BJ (cell line): ENCODE measurements at places on chromosomes 2 and 18. TPM values are rescaled to one million over a fixed set of nuclear protein-coding genes. Genes with fewer than 3 reads are reported as not detected.

DNA sequence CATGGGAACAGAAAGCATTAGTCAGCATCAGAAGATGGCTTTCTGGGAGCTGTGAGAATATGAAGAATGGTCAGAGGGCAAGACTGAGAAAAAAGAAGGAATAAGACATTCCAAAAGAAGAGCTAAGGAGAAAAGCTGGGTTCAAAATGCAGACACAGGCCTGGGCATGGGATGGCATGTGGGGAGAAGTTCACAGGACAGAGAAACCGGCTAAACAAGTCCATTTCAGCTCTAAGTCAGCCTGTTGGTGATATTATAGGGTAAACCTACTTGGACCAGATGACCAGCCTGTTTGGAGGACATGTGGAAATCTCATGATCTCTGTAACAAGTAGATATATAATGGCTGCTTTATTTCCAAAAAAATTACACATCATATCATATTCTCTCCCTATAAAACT, 91.7 kb upstream of the MEIS1 start:
- DNase-seq: no peak

- no peak for DNase-seq
Measured at GRCh38 chr2:120415728-120416509, 70.0 kb downstream of the INHBB start.

GRCh38 chr2:236176417-236176816, 8.2 kb upstream of the GBX2 start:
- no peak for DNase-seq

DNA sequence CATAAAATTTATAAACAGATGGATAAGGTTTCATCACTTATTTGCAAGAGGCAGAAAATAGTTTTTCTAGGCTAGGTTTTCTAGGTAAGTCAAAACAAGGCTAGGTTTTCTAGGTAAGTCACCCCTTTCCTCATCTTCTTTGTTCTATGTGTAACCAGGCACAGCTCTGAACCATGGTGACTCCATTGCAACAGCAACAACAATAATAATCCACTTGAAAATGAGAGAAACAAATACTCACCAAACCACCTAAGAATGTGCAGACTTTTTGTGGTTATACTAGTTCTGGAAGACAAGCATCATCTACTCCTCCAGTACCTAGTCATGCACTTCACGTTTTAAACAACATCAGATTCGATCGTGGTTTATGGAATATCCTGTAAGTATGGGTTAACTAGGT, 237.4 kb upstream of the ACVR2A start:
- DNase-seq: no peak

DNA sequence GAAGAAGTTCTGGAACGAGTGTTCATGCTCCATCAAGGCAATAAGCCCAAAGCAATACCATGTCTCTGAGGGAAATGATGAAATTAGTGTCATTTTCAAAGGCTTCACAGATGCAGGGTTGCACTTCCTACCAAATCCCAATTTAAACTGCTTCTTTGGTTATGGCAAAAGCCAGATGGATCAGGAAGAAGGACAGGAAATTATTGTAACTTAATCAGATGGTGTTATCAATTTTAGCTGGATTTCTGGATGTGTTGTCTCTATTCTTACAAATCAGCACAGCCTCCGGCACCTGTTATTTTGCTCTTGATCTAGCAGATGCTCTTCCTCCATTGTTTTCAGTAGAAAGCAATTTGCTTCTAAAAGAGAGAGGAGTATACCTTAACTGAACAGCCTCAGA, 693.4 kb downstream of the SOCS6 start:
- no peak for DNase-seq

DNA sequence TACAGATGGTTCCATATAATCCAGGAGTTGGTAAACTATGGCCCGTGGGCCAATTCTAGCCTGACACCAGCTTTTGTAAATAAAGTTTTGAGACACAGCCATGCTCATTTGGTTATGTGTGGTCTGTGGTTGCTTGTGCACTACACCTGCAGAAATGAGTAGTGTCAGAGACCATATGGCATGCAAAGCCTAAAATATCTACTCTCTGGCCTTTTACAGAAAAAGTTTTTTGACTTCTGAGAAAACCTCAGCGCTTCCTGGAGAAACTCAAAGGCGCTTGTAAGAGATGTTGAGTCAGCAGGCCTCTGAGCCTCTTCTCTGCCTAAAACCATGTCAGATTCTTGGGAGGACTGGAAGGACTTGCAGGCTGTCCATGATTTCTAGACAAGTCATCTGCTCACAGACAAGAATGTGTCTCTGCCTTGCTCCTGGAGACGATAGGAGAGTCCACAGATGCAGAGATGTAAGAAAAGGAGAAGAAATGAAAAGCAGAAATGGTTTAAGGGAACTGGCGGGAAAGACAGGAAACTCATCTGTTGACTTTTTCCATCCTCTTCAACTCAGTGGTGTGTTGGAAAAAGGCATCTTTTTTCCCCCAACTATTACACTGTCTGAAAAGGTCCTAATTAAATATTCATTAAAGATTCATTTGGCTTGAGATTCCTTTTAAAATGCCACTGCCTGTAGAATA, 5.2 kb downstream of the TTC39C start:
- no peak for DNase-seq

MARCHF7 gene
- polyA plus RNA-seq: 24.5 and 40.9 TPM in 2 replicates

DNA sequence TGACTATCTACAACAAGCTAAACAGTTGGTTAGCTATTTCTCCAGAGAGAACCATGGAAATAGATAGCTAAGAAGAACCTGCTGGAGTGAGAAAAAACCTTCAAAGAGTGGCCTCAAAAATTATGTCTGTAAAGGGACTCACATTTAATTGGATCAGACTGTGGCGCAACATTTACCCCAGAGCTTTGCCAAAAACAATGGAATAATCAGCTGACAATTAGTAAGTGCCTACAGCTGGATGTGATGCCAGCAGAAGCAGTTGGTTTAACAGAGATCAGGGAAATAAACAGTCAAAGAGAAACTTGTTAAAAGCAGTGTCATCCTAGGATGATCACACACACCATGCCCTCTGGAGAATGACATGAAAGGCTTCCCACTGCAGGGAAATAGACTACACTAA, 310.7 kb downstream of the CLIP4 start:
- DNase-seq: no peak

SERPINB11 gene
- polyA plus RNA-seq: not detected in 2 replicates

DNA sequence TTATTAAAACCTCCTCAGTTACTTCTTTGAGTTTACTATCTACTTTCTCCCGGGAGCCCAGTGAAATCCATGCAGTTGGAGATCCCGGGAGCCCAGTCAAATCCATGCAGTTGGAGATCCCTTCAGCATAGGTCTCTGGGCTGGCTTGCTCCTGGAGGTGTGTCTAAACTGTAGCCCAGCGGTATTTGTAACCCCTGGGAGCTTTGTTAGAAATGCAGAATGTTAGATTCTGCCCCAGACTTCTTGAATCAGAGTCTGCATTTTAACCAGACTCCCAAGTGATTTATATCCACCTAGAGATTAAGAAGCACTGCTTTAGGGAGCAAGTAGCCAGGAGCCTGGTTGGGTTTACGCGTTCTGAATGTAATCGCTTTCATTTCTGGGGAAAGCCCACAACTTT, 54.5 kb downstream of the ARHGAP28 start:
- DNase-seq: no peak

GRCh38 chr2:209523867-209524266, 100.0 kb downstream of the MAP2 start:
- no peak for DNase-seq

KCNF1 gene
- not detected in 2 replicates for polyA plus RNA-seq

- DNase-seq: no peak
Measured at GRCh38 chr18:11561293-11561692, 48.1 kb upstream of the SLC35G4 start.

DNA sequence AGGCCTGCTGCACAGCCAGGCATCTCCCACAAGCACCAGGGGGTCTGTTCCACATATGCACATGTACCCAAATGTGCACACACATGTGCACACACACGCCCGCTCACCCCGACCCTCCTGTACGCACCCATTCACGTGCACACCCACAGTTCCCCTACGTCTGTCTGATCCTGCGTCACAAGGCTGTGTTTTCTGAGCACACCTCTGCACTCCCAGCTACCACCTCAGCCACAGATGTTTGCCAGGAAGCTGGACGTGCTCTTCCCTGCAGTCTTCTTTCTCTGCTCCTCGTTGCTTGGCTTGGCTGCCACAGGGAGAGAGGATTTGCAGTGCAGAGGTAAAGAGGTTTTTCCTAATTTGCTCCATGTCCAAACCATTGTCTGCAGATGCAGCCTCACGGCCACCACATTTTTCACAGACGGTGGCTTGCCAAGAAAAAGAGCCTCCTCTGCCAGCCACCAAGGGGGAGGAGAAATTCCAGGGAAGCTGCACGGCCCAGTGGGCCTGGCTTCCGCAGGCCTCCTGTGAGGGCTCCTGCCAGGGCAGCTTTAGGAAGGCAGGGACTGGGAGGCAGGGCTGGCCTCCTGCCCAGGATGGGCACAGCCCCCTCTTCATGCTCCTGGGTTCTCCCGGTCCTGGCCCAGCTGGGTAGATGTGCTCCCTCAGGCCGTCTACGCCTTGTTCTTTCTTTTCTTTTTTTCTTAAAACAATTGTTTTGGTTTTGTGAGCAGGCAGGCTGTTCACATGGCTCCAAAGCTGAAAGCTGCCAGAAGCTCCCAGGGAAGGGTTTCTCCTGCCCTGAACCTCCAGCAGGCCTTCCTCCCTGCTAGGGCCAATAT, 29.3 kb upstream of the HS6ST1 start:
- DNase-seq: no peak

GRCh38 chr2:134401789-134402188, 147.9 kb downstream of the MGAT5 start:
- no peak for DNase-seq

DNA sequence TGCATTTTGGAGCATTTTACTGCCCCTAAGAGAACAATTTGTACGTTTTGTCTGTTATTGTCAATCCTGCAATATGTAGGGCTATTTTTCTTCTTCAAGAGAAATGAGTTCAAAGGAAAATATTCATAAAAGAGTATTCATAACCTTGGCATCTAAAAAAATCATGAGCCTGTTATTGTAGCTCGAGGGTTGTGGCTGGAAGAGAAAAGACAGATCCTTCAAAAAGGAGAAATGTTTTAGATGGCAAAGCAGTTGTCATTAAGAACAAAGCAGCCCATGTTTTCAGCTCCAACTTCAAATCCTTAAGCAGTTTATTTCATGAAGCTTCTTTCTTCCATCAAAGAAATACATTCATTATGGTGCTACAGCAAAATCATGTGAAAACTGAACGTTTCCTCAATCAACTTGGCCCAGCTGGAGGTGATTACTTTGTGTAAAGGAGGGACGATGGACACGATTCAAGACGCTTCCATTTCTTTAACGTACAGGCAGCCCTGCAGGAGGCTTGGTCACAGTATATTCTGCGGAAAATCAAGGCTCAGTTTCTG, 31.4 kb downstream of the QPCT start:
- DNase-seq: no peak

SCN7A gene
- polyA plus RNA-seq: not detected in 2 replicates

DNA sequence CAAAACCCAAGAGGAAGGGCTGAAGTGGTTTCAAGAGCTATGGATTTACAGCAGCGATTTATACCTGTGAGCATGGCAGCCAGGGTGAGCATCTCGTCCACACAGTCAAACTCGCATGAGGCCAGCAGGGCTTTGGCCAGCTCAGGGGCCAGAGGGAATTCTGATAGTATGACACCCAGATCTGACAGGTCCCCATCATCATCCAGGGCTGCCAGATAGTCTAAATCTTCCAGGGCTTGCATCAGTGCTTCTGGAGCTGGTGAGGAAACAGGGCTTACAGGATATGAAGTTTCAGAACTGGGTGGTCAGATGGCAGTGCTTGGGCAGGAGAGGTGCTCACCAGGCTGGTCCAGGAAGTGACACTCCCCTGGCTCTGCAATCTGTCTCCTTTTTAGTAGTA, 3.5 kb downstream of the DQX1 start:
- DNase-seq: no peak

- no peak for DNase-seq
Measured at GRCh38 chr2:233044974-233045605, 12.6 kb downstream of the NEU2 start.

SERPINB4 gene
- 0.06 TPM in 1 of 2 replicates, not detected in the other for polyA plus RNA-seq
